Left renal cortex interstitium (tissue), 4 donors: ENCODE measurements at places on chromosomes 13 and 19.

- no peak for DNase-seq
Measured at GRCh38 chr19:45217193-45217956, 27.8 kb downstream of the EXOC3L2 start.

DNA sequence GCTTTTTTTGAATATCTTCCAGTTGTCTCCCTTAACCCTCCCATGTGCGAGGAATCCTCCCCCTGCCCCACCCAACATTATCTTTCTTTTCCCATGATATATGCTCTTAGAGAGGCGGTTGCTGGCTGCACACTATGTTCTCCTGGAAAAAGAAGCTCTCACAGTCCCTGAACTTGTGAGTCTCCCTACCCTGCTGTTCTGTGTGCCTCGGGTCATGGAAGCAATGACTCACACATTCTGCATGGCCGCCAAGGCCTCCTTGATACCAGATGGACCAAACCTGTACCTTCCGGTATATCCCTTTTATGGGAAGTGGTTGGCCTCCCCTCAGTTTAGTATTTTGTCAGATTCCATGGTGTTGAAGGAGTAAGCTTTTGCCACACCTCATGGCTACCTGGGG, 705.4 kb downstream of the SLITRK6 start:
- no peak for DNase-seq

- no peak for DNase-seq
Measured at GRCh38 chr13:52411629-52412028, 5.7 kb upstream of the THSD1 start.

DNA sequence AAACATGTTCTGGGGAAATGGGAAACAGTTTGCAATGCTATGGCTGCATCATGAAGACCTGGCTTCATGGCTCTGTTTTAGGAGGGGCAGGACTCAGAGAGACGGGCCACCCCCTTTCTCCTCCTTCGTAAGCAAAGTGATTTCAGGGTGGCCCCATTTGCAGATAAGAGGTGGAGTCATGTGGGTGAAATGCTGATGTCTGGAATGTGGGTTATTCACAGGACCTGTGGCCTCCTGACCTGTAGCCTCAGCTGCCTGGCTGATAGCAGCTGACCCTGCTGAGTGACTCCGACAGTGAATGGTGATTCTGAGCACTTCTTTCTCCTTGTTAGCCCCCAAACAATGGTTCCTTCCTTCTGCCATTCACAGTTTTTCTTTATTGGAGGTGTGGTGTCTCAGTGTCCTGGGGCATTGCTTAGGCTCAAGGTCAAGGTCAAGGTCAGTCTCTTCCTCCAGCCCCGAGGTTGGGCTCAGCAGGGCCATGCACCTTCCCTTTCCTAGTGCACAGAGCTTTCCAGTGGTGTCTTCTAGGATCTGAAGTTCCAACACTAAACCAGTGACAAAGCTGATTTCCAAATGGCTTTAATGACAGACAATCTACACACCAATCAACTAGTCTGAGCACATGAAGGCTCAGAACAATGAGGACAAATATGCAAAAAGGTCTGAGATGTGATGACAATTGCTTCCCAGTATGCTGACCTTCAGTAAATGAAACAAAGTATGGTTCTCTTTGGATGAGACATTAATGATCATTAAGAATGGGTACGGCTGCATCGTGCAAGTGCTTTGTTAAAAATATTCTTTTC, 49.6 kb upstream of the ANKRD10 start:
- no peak for DNase-seq
